CD14-positive monocyte (primary cell): ENCODE measurements at places on chromosomes 7 and 10. TPM values are rescaled to one million over a fixed set of nuclear protein-coding genes. Genes with fewer than 3 reads are reported as not detected.
A peak's percentile ranks its signal among the peaks of the same experiment; 100 is the strongest.

The MYO3A gene
- not detected in 2 replicates for polyA plus RNA-seq

The SFTPA1 gene
- not detected in 2 replicates for polyA plus RNA-seq

The TYSND1 gene
- polyA plus RNA-seq = 11.2 TPM

DNA sequence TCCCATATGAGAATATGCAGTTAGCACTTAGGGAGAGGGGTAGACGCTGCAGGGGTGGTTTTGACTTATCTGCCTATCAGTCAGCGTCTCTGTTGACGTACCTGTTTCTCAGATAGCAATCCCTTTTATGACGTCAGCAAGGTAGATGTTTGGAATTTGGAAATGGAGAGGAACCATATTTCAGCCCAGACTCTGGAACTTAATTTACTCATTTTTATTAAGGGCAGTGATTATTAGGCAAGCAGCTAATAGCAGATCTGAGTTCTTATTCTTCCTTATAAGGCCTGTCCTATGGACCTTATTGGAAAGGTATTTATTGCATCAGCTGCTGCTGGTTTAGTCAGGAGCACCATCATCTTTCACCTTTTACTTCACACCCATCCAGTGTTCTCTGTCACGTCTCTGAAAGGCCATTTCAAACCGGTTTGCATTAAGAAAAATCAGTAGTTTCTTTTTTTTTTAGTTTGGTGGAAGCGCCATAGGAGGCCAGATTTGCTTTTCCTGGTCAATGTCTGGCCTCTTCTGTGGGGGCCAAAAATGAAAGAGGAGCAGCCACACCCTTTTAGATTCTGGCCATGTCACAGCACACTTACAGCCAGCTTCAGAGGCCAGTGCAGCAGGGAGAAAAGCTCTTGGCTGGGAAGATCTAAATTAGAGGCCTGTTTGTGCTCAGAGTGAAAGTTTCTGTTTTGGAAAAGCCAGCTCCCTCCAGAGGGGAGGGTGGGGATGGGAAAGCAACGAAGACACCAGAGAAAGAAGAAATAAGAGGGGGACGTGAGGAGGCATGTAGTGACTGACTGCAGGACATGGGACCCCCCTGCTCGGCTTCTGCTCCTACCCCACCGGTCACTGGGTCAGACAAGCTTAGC lies 146.3 kb downstream of the TCF7L2 start:
- DNase-seq = no peak

GRCh38 chr7:45026984-45027773 lies 27.2 kb downstream of the CCM2 start:
- peak; percentile 65 for DNase-seq

- DNase-seq = peak; percentile 93
Observed at GRCh38 chr10:119080521-119081259, at the start of gene EIF3A. Gene EIF3A, minus strand, starts transcription at chr10:119080817. Its CDS starts 141 bp downstream, at chr10:119080676.

- DNase-seq = no peak
Observed at GRCh38 chr10:128316121-128316726, 190.0 kb upstream of the MKI67 start.

DNA sequence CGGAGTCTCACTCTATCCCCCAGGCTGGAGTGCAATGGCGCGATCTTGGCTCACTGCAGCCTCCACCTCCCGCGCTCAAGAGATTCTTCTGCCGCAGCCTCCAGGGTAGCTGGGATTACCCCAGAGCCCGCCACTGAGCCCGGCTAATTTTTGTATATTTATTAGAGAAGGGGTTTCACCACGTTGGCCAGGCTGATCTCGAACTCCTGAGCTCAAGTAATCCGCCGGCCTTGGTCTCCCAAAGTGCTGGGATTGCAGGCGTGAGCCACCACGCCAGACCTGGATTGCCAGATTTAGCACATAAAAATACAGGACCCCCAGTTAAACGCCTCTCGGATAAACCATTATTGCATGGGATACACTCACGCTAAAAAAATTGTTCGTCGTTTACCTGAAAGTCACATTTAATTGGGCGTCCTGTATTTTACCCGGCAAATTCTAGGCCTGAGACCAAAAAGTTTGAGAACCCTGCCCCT lies 375 bp upstream of the GATAD1 start:
- no peak for DNase-seq
